ENCODE measurements at places on chromosomes 11 and 22. TPM values are rescaled to one million over a fixed set of nuclear protein-coding genes. Genes with fewer than 3 reads are reported as not detected.

The ADM gene
- 6.4 TPM for polyA plus RNA-seq

The SPCS2 gene
- 192 TPM for polyA plus RNA-seq

The TSSK2 gene
- polyA plus RNA-seq, result not detected

The C11orf91 gene
- not detected for polyA plus RNA-seq

The CYTH4 gene
- polyA plus RNA-seq, result 3.9 TPM

The SCGB2A2 gene
- not detected for polyA plus RNA-seq

The LAYN gene
- 7.3 TPM for polyA plus RNA-seq

The ANO9 gene
- 10.6 TPM for polyA plus RNA-seq

The CD248 gene
- polyA plus RNA-seq, result 52.2 TPM

The TNNI2 gene
- 0.32 TPM for polyA plus RNA-seq

The SLC16A8 gene
- polyA plus RNA-seq, result 1.6 TPM

The OR52H1 gene
- polyA plus RNA-seq, result 0.13 TPM

The OR4A16 gene
- not detected for polyA plus RNA-seq

The ACTN3 gene
- polyA plus RNA-seq, result 1.1 TPM

The TNNT3 gene
- polyA plus RNA-seq, result 8.2 TPM

The PRR5 gene
- polyA plus RNA-seq, result 24.5 TPM
